Activated CD4-positive, alpha-beta T cell treated with anti-CD3 and anti-CD28 coated beads, Interleukin-2, amount 50 U/mL, for 48 hours (primary cell): ENCODE measurements at places on chromosomes 7 and 10.

DNA sequence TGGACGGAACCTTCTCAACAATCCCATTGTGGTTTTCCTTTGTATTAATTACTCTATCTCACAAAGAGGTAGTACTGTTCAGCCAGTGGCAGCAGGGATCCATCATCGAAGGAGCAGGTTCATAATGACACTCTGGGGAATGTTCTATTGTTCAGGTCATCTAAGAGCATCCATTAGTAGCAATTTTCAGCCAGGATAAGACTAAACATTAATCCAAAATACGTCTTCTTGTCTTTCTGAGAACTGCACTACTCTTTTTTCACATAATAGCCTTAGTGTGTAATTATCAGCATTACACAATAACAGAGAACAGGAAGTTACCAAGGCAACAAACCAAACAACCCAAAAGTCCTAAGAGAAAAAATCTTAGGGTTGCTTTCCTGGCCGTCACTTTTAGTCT is 259.5 kb upstream of the VWC2 start:
- DNase-seq = no peak

DNA sequence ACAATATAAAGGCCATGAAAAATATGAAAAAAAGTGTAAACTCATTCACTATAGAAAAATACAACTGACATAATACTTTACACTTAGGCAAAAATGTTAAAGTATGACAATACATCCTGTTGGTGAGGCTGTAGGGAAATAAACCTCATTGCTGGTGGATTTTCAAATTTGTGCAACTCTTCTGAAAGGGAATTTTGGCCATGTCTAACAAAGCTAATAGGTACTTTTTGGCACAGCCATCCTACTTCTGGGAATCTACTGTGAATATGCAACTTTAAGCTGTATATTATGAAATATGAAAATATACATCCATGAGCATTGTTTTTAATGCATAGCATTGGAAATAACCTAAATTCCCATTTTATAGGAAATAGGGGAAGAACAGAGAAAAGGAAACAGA is 13.4 kb upstream of the COA1 start:
- DNase-seq = no peak

DNA sequence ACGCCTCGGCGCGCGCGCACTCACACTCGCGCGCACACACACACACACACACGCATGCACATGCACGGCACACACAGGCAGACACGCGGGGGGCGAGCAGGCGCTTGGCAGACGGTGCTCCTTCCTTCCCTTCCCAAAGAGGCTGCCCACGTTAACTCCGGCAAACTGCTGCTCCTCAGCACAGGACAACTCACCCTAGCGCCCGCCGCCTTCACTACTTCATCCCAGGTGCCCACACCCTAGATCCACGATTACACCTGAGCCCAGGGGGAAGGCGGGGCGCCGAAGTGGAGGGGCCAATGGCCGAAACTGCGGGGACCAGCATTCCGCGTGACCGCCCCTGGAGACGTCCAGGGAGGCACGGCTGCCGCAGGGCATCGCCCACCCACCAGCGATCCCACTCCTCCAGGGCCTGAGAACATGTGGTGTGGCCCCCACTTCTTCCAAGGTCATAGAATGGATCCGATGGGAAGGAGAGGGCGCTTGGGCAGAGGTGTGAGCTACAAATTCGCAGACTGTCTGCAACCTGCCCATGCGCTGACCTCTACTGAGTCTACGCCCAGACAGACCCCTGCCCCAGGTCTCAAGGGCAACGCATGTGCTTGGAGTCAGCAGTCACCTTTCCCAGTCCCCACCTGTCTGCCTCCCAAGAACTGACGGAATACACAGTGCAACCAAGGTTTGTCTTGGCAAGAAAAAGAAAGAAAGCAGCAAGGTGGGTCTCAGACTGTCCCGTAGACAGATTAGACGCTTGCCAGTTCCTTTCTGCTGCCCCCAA is 74.6 kb downstream of the CALN1 start:
- no peak for DNase-seq

DNA sequence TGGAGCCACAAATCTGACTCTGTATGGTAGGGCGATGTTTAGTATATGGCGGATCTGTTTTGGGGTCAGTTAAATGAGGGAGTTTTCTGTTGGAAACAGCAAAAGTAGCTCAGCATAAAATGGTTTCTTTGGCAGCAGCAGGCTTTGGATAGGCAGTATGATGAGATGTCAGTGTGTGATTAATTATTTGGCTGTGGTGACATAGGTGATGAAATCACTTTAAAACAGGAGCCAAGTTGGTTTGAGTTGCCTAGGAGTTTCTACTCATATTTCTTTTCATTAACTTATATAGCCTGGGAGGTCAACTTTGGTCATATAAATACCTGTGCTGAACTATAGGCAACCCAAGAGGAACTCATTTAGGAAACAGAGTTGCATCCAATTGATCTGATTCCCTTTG is 291.2 kb downstream of the LRMDA start:
- DNase-seq = no peak

- no peak for DNase-seq
Observed at GRCh38 chr7:266851-267840, 22.8 kb upstream of the FOXL3 start.

DNA sequence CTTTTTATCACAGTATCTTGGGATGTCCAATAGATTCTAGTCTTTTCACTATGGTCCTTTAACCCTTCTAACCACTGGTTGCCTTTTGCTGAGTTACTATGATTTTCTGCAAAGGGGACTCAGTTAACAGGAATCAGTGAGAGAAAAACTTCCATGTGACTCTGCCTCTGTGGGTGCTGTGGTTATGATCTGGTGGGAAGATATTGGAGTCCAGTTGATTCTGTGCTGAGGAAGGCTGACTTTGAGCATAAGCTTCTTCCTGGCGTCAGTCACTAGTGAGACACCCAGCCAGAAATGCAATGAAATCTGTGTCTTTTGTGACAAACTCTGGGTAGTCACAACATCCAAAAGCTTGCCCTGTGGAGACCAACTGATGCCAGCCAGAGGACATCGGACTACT is 648.0 kb downstream of the SUGCT start:
- no peak for DNase-seq
